Lower leg skin (tissue), 4 donors: ENCODE measurements at places on chromosomes 6 and 20. TPM values are rescaled to one million over a fixed set of nuclear protein-coding genes. Genes with fewer than 3 reads are reported as not detected.
A peak's percentile ranks its signal among the peaks of the same experiment; 100 is the strongest.

Gene OR2J3
- not detected for total RNA-seq

Gene TRIM31
- not detected for total RNA-seq

Gene SLC22A7
- not detected for total RNA-seq

Gene PDE7B
- 0.30 TPM for total RNA-seq

Gene PNLDC1
- 1.5 TPM for total RNA-seq

Gene DCBLD1
- total RNA-seq, result 8.0 TPM

Gene HLA-F
- total RNA-seq, result 90.2 TPM

DNA sequence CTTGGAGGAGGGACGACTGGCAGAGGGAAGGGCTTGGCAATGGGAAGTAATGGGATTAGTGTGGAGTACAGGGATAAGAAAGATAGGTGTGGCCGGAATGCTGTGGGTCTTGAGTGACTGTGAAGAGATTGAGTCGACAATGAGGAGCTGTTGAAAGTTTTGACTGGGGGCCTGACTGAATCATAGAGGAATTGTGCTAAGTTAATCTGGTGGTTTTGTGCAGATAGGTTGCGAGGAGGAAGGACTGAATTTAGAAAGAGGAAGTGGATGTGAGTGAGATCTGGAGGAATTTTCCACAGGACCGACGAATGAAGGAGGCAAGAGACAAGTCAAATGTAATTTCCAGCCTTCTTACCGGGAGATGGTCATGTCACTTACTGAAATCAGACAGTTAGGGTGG lies 143.9 kb upstream of the RALGAPA2 start:
- peak; percentile 39 for DNase-seq

DNA sequence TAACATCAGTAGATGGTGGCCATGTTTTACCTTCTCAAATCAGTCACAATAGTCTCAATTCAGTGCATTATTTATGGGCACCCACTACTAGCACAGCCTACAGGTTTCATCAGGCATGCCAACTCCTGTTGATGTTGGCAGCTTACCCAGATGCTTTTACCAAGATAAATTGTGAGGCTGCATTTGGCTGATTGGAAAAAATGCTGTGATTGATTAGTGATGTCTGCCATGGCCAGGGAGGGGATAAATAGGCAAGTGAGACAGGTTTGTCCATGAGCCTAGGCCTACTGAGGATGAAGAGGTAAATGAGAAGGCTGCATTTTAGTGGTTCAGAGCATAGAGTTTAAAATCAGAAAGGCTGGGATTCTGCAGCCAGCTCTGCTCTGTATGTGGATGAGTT lies 227.1 kb downstream of the NFATC2 start:
- DNase-seq, result no peak

DNA sequence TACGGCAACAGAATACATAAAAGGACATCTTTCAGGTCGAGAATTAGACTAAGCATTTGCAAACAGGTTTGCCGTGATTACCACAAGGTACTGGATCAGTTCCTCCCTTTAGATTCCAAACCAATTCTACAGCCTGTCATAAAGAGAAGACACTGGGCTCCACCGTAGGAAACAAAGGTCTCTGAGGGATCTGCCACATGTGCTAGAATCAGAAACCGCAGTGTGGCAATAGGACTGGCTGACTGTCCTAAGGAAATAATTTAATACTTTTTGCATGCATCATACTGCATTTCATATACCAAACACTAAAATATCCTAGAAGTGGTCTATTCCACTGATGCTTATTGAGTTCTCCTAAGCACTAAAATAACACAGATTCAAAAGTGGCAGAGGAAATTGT lies 59.2 kb downstream of the POPDC3 start:
- DNase-seq, result no peak

DNA sequence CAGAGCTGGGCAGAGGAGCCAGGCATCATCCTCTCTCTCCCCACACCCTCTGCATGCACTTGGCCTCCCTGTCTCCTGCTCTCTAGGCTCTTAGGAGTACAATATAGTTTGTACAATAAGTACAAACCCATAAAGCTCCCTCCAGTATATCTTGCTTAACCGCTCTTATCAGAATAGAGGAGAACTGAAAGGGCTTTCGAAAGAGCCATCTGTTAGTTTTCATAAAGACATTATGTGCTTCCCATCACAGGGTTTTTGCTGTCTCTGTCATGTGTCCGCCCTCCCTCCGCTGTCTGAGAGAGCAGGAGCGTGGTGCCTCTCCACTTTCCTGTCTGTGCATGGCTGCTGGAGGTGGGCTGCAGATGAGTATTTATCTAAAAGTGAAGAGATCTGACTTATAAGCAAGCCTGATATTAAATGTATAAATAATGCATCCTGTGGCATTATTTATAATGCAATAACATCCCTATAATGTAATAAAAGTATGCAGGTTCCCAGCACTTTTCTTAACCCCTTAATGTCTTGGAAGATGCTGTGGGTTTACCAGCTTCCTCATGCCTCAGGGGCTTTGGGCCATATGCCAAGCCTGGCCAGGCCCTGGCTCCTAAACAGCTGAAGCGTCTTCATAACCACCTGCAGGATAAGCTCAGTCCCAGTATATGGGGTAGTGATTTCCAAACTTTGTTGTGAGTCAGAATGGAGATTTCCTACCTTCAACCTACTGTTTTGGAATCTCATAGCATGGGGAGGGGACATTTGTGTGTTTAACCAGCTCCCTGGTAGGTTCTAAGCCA lies 297.1 kb downstream of the DHX35 start:
- DNase-seq, result no peak

GRCh38 chr6:158663625-158664165 lies 13.8 kb downstream of the SYTL3 start:
- DNase-seq, result no peak

DNA sequence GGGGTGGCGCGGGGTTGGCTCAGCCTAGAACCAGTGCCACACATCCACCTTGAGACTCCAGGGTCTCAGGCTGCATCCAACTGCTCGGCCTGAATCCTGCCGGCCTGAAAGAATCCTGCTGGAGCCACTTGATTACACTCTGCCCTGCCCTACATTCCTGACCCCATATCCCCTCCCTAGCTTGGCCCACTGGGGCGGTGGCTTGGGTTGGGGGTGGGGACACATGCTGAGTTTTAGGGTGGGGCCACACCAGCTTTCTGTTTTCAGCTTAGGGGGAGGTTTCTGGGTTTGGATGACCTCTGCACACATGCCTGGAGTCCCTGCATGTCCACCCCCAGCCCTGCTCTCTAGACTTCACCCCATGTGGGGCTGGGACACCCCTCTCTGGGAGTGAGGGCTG lies 6.8 kb downstream of the ITPR3 start:
- no peak for DNase-seq

DNA sequence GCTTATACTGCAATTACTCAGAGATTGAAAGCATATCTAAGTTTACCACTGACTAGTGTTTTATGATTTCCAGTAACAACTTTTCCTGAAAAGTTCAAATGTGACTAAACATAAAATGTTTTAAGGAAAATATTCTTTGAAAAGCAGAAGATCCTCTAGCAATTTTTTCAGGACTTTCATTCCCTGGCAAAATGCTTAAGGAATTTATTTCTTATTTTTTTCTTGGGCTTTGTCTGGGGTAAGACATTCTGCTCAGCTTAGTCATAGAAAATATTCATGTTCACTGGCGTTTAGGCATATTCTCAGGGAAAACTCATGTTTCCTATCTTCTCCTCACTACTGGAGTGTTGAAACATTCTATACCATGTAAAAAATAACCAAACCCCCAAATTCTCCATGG lies 235.3 kb upstream of the CEP162 start:
- no peak for DNase-seq

- no peak for DNase-seq
Measured at GRCh38 chr6:111776236-111777221, 96.7 kb downstream of the FYN start.

- no peak for DNase-seq
Measured at GRCh38 chr6:77466451-77467437, 3.5 kb upstream of the HTR1B start.

DNA sequence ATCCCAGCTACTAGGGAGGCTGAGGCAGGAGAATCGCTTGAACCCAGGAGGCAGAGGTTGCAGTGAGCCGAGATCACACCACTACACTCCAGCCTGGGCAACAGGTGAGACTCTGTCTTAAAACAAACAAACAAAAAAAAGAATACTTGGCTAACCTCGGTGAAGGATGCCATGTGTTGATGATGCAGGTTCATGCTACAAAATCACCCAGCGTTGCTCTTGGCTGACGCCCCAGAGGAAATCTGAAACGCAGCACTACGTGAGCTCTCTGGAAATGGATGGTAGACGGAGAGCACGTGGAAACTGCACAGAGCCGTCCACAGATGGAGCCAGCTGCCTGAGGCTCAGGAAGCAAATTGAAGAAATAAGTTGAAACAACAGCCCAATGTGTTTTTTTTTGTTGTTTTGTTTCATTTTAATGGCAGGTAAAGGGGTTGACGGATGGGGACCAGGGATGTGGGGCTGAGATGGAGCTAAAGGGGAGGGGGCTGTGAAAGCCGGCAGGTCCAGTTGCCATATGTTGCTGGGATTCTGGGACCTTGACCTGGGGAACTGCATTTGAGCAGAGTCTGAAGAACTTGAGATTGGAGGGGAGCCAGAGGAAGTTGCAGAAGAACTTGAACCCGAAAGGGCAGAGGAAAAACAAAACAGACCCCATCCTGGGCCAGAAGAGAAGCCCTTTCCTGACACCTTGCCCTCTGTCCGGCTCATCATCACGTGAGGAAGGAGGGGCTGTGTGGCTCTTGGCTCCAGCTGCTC lies 12.8 kb upstream of the MANBAL start:
- peak; percentile 88 for DNase-seq

- no peak for DNase-seq
Measured at GRCh38 chr6:132282696-132283095, 118.6 kb downstream of the MOXD1 start.

GRCh38 chr6:103798166-103798565 lies 1061.6 kb downstream of the HACE1 start:
- no peak for DNase-seq

DNA sequence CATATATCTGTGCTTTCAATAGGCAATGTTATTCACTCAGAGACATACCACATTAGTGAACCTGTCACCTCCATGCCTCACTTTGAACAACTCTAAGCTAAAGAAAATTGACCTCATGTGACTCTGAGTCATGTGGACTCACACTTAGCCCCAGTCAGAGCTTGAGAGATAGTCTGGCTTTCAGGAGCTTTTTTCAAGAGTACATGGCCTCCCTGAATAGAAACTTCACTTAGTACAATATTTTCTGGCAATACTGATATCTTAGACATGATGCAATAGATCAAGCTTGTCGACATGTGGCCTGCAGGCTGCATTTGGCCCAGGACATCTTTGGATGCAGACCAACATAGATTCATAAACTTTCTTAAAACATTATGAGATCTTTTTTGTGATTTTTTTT lies 8.5 kb downstream of the SPTLC3 start:
- DNase-seq, result no peak

GRCh38 chr20:45358282-45359068 lies 4.5 kb upstream of the SYS1 start:
- DNase-seq, result peak; percentile 83

DNA sequence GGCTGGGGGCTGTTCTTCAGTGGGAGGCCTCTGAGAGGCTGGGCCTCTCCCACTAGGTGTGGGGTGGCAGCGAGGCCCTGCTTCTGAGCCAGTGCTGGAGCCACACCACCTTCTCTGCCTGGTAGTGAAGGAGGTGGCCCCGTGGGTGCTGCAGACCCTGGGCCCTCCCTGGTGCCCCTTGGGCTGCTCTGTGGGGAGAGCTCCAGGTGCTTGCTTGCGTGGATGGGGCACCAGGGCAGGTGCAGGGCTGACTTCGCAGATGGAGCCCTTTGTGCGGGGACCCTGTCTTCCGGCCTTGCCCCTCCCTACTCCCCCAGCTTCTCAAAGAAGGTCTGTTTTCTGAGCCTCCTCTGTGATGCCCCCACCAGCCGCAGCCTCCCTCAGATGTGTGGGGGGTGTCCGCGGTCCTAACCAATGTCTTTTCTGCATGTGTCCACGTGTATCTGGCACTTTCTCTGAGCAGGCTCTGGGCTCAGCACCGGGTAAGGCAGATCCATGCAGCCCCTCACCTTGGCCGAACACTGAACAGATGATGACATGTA lies 17.2 kb upstream of the MYT1 start:
- no peak for DNase-seq

- no peak for DNase-seq
Measured at GRCh38 chr20:32476684-32477593, 108.2 kb downstream of the NOL4L start.

DNA sequence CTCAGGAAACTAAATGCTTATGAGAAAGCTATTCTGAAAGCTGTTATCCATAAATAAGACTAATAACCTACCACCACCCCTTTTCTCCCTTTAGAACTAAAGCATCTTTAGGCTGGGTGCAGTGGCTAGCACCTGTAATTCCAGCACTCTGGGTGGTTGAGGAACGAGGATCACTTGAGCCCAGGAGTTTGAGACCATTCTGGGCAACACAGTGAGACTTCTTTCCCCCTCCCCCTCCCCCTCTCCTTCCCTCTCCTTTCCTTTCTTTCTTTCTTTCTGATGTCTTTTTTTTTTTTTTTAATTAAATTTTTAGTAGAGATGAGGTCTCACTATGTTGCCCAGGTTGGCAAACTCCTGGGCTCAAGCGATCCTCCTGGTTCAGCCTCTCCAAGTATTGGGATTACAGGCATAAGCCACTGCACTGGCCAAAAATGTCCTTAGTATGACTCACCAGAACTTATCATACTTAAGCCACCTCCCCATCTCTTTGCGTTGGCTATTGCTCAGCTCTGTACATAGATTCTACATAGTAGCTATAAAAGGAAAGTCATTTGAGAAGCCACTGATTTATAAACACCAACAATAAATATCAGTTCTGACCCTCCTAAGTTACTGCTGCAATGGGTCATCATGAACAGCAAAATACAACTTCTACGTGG lies 54.8 kb upstream of the SPDEF start:
- DNase-seq, result no peak

GRCh38 chr20:50343125-50343489 lies 152.5 kb downstream of the CEBPB start:
- peak; percentile 81 for DNase-seq

DNA sequence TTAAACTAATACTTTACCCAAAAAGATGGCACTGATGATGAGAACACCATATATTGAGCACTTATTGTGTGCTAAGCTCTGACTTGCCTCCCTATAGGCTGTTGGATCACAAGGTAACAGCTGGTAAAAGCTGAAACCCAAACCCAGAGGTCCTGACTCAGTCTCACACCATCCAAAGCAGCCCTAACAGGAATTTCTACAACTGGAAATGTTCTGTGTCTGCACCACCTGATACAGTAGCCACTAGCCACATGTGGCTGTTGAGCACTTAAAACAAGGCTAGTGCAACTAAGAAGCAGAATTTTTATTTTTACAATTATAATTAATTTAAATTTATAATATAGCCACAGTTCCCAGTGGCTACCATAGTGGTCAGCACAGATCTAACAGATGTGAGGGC lies 15.6 kb upstream of the MATN4 start:
- DNase-seq, result no peak
